ENCODE measurements at places on chromosomes 11 and 22.
A peak's percentile ranks its signal among the peaks of the same experiment; 100 is the strongest.

DNA sequence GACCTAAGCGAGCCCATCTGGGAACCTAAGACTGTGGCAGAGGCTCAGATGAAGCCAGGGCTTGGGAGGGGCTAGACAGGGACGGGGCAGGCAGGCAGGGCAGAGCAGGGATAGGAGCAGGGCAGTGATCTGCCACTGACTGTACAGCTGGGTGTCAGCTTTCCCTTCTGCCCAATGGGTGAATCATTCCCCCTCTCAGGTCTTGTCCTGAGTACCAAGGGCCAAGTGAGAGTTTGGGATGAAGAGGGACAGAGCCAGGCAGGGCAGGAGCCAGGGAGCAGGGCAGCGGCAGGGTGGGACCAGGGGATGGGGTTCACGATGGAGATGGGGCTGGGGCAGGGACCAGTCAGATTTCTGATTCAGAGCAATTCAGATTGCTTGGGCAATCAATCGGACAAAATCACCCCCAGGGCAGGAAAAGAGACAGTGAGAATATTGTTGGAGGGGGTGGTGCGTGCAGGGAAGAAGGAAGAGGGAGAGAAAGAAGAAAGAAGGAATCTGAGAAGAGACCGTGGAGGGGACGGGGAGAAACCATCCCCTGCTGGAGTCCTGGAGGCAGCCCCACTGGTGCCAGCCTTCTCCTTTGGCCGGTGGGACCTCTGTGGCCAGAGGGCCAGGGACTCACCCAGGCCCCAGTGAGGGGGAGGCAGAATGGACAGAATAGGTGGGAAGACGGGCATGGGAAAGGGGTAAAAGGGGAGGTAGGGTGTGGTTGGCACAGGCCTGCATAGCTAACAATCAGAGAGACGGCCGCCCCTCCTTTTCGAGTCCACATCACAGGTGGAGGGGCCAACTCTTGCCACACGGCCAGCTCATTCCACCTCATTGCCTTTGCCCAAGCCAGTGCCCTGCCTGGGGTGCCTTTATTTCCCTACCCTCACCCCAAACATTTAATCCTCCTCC is 47.2 kb downstream of the CYTH4 start:
- DNase-seq = no peak

DNA sequence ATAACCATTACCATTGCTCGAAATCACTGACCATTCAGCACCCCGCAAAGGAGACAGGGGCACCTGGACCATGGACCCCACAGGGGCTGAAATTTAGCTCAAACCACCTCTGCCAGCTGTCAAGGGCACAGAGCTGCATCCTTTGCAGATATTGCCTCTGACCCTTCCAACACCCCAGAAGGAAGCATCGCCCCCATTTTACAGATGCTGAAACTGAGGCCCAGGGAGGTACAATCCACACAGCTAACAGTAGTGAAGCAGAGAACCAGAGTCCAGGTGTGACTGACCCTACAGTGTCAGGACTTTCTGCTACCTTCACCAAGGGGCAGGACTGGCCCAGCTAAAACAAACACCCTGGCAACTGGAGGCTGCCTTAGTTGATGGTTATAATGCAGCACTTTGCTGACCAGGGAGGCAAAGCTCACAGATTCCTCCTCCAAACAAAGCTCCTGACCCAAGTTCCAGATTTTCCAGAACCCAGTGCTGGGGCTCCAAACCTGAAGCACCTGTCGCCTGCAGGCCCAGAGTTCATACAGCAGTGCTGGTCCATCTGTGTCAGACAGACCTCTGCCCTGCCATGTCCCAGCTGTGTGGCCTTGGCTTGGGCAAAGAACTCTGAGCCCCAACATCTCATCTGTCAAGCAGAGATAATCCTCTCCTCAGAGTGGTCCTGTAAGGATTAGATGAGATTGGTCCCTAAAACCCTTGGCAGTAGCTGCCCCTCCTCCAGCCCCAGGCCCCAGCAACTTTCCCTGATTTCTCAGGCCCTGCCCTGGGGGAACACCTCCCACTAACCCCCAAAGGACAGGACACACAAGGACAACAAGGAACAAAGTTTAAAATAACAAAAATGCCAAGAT is 15.2 kb upstream of the ARAP1 start:
- no peak for DNase-seq

- DNase-seq = no peak
Observed at GRCh38 chr11:132242632-132243031, 872.2 kb downstream of the NTM start.

DNA sequence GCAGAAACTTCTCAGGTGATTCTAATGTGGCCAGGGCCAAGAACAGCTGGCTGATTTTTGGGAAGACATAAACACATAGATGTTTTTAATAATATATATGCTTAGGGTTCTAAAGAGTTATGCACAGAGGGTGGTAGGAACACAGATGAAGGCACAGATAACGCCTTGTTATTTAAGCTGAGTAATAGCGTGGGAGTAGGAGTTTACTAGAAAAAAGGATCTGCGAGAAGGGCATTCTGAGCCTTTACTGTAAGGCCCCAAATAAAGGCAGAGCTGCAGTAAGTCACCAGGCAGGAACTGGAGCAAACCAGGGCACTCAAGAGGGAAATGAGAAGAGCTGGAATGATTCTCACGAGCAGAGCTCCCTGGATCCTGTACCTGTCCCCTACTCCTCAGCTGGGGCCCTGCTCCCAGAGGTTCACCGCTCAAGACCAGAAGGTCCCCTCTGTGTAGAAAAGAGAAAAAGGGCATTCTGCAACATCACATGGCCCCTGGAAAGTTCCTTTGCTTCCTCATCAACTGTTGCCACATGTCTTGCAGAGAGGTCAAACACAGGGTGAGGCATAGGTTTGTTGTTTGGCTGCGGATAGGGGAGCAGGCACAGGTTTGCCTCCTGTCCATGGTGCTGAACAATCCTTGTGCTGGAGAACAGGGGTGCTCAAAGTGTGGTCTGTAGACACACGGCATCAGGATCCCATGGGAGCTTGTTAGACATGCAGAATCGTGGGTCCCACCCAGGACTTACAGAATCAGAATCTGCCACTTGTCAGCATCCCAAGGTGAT is 125.7 kb downstream of the TENM4 start:
- no peak for DNase-seq

GRCh38 chr11:124728134-124728533 is 11.6 kb upstream of the NRGN start:
- DNase-seq = no peak

DNA sequence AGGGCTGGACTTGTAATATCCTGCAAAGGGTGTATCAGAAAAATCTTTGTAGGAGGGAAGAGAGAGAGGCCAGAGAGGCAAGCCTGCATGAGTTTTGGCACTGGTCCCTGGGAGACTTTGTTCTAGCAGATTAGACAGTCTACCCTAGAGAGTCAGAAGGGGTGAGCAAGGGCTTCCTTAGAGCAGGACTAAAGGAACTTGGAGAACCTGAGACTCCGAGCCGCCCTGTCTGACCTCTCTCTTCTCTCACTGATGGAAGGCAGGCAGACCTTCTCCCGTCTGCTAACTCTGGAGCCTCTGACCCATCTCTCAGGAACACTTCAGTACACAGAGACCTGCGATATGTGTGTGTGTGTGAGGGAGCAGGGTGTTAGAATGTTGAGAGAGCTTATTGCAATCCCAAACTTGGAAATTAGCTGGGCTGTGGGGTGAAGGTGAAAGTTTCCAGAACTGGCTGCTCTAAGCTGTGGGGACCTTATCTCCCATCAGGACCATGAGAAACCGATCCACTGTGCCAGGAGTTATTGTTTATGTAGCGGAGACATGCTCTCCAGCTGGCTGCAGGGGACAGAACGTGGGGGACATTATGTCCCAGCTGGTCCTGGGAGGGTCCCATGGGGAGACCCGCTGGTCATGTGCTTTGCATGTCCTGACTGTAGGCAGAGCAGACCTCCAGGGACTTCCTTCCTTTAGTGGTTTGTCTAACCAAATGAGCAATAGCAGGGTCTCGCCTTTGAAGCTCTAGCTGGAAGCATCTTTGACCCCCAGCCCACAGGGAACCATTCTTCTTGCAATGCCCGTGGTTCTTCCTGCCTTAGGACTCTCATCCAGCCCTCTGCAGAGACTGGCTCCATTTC is 51.1 kb downstream of the TIMP3 start:
- DNase-seq = no peak

- DNase-seq = no peak
Observed at GRCh38 chr11:9633679-9634078, 30.2 kb upstream of the SWAP70 start.

GRCh38 chr11:135073381-135073780 is 661.3 kb upstream of the B3GAT1 start:
- no peak for DNase-seq

GRCh38 chr11:69311767-69312385 is 17.9 kb downstream of the MYEOV start:
- DNase-seq = peak; percentile 62

- DNase-seq = no peak
Observed at GRCh38 chr11:45477588-45477987, 187.8 kb downstream of the CHST1 start.

GRCh38 chr11:13446444-13446843 is 16.6 kb downstream of the BTBD10 start:
- no peak for DNase-seq

- DNase-seq = no peak
Observed at GRCh38 chr11:33178443-33179180, 17.3 kb upstream of the CSTF3 start.

GRCh38 chr11:123238297-123238696 is 43.2 kb upstream of the CLMP start:
- no peak for DNase-seq

- no peak for DNase-seq
Observed at GRCh38 chr22:30286331-30286730, 3.0 kb downstream of the CASTOR1 start.

DNA sequence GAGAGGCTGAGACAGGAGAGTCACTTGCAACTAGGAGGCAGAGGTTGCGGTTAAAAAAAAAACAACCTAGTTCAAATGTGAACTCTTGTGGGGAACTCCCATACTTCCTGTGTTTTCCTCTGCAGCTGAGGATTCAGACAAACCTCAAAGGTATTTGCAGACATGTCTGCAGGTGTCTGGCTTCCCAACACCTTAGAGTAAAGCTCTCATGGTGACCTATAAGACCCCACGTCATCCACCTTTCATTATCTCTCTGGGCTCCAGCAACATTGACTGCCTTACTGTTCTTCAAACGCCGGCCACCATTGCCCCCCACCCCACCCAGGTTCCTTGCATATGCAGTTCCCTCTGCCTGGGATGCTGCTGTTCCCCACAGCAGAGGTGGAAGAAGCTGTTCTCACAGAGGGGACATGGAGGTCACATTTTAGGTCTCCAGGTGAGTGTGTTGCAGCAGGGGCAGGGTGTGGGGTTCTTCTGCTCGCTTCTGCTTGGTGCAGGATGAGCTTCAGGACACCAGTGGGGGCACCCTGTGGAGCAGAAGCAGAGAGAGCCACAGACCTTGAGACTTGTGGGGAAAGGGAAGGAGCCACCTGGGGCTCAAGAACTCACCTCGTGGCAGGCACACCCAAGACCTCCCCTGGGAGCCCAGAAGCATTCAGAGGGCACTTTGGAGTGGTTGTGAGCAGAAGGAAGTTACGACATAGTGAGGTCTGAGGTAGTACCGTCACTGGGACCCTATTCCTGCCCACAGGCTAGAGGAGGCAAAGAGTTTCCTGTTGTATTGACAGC is 203.2 kb downstream of the CSNK2A3 start:
- no peak for DNase-seq

DNA sequence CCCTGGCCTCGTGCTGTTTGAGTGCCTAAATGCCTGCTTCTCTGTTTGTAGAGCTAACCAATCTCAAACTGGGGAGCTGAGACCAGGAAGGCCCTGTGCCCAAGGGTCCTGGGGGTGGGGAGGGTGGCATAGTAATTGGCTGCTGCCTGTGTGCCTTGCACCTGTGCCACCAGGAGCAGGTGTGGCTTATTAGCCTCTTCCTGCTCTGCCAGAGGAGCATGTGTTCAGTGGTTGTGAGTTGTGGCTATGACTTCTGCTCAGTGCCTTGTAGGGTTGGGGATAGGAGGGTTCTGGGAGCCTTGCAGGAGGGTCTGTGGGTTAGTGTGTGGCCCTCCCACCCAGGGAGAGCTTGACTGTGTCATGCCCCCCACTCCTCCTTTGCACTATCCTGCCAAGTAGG is 109.2 kb downstream of the ZBTB16 start:
- no peak for DNase-seq

DNA sequence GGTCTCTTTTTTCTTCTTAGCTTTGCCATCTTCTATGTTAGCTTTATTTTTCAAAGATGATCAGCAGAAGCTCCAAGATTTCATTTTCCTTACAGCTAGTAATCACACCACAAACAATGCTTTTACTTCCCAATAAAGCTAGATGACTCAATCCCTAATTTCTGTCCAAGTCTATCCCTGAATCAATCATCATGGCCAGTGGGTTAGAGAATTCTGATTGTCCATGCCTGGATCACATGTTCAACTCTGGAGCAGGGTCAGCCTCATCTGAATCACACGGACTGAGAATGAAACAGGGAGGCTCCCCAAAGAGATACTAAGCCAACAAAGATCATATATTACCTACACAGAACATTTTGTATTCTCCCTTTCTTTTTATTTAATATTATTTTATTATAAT is 79.6 kb downstream of the BBOX1 start:
- no peak for DNase-seq

- DNase-seq = no peak
Observed at GRCh38 chr22:47597041-47597440, 834.6 kb downstream of the TBC1D22A start.

GRCh38 chr11:15714641-15715399 is 600.1 kb downstream of the INSC start:
- DNase-seq = no peak

GRCh38 chr22:46069521-46070214 is 80.7 kb upstream of the PPARA start:
- DNase-seq = peak; percentile 38

- DNase-seq = no peak
Observed at GRCh38 chr11:8346157-8346755, 82.6 kb upstream of the LMO1 start.

DNA sequence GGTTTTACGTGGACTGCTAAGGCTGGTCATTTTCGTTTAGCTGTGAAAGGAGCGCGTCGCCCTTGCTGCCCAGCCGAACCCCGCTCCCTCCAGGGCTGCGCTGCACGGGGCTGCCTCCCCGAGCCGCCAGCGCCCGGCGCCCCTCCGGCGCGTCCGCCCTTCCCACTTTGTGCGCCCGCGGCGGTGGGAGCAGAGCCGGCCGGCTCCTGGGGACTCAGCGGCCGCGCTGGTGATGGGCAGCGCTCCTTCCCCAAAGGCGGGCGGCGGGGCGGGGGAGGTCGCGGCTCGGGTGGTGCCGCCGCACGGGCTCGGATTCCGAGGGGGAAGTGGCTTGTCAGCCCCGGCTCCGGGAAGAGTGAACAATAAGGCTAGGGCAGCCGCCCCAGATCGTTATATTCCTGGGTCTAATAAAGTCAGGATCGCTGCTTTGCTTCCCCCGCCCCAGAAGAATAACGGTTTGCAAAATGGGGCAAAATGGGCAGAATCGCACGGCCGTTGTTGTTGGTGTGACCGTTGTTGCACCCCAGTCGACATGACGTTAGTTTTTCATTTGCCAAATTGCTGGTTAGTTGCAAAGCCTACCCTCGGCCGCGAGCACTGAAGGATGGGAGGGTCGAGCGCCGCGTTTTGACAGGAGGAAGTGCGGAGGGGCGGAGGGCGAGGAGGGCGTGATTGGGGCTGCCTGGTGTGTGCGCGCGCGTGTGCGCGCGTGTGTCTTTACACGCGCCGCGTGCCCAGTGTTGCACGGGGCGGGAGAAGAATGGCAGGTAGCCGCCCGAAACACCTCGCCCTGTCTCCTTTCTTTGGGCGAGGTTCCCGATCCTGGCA is 745 bp downstream of the NCAM1 start:
- DNase-seq = peak; percentile 37

Measured in natural killer cell (primary cell).